ENCODE measurements at places on chromosomes 7 and 10.

- no peak for DNase-seq
Measured at GRCh38 chr7:149194799-149195179, 557 bp upstream of the ZNF282 start.

DNA sequence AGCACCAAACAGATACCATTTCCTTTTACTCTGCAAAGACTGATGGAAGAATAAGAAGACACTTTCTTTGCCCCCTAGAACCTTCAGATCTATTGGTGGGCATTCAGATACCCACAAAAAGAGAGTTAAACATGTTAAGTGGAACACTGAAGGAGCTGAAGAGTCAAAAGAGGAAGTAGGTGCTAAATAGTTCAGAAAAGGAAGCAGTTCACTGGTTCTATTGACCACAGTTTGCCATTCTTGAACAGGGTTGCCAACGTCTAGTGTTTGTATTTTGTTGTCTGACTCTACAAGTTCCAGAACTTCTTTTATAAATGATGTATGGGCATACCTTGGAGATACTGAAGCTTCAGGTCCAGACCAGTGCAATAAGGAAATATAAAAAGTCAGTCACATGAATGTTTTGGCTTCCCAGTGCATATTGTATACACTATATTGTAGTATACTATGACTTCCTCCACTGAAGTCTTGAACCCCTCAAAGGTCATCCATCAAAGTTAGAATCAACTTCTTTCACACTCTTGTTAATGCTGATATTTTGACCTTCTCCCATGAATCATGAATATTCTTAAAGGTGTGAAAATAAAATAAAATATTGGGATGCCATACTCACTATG lies 47.5 kb upstream of the AGR3 start:
- no peak for DNase-seq

DNA sequence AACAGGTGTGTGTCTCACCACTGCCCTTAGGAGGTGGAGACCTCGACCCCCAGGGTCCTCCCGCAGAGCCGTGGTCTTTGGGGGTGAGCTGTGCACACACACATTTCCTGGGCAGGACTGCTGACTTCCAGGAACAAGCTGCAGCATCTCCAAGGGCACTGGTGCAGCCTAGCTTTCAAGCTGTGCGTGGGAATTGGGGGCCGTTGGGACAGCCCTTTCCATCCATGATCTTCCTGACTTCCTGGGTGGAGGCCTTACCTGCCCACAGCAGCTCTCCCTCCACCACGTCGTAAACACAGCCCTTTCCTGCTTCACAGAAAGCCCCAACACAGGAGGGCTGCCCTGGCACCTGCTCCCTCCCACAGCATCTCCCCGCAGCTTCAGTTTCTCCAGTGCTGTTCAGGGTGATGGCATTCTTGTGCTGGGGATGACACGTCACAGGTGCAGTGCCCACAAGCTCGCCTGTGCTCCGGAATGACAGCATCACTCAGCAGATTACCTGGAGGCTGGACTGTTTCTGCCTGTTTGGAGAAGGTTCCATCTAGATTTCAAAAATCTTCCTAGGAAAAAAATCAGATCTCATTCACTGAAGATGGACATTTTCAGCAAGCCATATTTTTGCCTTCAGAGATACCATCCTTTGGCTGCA lies 208.0 kb upstream of the PPP2R2D start:
- no peak for DNase-seq

DNA sequence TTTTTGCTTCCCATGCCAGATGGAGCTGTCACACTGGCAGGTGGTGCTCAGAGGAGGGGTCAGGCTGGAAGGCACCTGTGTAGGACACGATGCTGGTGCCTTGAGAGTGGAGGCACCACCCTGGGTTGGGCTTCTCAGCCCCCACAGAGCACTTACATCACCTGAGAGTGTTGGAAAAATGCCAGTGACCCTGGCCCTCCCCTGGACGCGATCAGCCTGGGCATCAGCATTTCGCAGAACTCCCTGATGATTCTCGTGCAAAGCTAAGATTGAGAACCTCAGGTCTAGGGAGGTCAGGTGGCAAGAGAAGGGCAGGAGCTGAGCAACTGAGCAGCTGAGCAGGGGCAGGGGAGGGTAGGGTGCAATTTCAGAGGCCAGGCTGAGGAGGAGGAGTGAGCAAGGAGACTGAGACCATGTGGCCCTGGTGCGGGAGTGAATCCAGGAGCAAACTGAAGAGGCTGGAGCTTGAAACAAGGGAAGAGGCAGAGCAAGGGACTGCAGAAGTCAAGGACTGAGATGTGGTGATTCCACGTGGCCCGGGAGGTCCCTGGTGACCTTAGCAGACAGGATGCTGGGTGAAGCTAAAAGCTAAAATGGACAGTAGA lies 24.7 kb upstream of the GRID1 start:
- no peak for DNase-seq

GRCh38 chr7:129782818-129783583 lies 169.8 kb downstream of the UBE2H start:
- DNase-seq = no peak

GRCh38 chr7:55469721-55470120 lies 102.6 kb downstream of the VOPP1 start:
- DNase-seq = no peak

DNA sequence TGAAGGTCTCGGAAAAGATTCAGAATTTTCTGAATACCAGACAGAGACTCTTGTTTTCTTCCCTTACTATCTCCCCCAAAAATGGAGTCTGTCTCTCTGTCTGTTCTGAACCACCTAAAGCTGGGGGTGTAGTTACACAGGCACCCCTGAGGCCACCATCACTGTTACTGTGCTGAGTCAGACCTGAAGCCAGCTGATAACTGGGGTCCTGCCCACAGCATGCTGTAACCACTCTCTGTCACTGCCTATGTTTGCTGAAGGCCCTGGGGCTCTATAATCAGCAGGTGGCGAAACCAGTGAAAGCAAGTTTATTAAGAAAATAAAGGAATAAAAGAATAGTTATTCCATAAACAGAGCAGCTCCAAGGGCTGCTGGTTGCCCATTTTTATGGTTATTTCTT lies 575.2 kb upstream of the POT1 start:
- no peak for DNase-seq

DNA sequence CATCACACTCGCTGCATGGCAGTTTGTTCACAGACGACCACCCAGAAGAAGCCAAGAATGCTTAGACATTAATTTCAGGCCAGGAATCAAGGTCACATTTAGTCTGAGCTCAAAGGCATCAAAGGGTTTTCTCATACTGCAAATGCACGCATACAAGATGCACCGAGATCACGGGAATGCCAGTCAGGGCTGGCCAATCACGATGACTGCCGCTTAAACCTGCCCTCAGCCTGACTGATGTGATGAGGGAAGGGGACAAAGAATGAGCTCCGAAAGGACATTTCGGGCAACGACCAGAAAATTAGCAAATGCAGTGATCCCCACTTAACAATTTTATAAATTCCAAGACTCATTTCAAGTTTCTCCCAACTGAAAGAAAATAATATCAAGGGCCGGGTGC lies 20.2 kb downstream of the CTBP2 start:
- DNase-seq = no peak

GRCh38 chr10:62573929-62574328 lies 199.8 kb downstream of the ZNF365 start:
- DNase-seq = no peak

- DNase-seq = no peak
Measured at GRCh38 chr7:43307522-43307921, 195.1 kb downstream of the HECW1 start.

GRCh38 chr10:130567011-130567410 lies 430.8 kb downstream of the GLRX3 start:
- no peak for DNase-seq

DNA sequence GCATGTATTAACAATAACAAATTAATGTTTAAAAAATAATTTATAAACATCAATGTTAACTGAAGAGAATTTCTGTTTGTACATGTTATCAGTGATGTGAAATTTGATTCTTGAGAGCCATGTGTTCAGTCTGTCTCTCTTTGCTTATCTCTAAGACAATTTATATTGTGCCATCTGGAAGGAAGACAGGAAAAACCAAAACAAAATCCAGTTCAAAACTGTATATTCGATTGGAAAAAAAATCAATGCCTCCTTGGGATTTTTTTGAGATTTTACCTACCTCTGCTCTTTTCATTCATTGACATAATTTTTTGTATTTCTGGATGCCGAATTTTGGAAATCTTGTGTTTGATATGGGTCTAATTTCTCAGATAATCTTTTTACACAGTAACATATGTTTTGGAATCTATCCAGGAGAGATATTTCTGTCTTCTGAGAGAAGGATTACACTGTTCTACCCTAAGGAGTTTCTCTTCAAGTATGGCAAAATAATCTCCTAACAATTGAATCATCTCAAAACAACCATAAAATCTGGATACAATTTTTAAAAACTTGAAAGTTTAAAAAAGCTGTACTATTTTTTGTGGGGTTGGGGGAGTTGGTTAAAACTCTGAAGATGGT lies 311.9 kb upstream of the GNAI1 start:
- DNase-seq = no peak

GRCh38 chr10:63558132-63558784 lies 37.1 kb downstream of the REEP3 start:
- no peak for DNase-seq

DNA sequence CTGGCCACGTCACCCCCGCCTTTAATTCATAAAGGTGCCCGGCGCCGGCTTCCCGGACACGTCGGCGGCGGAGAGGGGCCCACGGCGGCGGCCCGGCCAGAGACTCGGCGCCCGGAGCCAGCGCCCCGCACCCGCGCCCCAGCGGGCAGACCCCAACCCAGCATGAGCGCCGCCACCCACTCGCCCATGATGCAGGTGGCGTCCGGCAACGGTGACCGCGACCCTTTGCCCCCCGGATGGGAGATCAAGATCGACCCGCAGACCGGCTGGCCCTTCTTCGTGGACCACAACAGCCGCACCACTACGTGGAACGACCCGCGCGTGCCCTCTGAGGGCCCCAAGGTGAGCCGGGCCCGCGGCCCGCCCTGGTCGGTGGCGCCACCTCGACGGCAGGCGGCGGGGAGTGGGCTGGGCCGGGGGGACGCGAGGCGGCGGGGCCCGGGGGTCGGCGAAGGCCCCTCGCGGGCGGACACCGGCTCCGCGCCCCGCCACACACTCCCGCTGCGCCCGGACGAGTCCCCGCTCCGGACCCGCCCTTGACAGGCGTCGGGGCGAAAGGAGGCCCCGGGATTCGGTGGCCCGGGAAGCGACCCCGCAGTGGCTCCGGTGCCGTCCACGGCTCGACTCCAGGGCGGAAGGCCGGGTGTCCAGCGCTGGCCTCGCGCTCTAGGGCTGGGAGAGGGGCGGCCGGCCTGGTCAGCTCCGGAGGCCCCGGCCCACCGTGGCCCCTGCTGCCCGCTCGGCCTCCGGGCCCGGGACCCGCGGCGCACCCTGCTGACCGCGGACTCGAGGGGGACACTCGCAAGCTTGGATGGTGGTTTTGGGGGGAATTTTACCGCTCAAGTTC lies 557 bp downstream of the BAG3 start:
- peak; percentile 44 for DNase-seq

DNA sequence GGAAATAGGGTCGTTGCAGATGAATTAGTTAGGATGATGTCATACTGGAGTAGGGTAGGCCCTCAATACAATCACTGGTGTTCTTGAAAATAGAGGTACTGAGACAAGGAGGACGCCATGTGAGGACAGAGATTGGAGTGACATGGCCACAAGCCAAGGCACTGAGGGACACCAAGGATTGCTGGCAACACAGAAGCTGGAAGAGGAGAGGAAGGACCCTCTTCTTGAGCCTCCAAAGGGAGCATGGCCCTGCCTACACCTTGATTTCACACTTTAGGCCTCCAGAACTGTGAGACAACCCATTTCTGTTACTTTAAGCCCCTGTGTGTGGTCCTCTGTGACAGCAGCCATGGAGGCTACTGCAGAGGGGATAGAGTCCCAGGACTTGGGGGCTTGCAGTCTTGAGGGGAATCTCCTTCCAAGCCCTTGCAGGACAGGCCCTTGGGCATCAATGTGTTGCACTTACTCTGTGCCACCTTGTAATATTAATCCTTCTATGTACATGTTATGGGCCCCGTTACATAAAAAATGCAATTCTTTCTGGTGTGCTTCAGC lies 3.7 kb upstream of the AOC1 start:
- DNase-seq = no peak

- no peak for DNase-seq
Measured at GRCh38 chr7:50264908-50265307, 39.6 kb upstream of the IKZF1 start.

- no peak for DNase-seq
Measured at GRCh38 chr10:115773832-115774231, 499.2 kb downstream of the GFRA1 start.

DNA sequence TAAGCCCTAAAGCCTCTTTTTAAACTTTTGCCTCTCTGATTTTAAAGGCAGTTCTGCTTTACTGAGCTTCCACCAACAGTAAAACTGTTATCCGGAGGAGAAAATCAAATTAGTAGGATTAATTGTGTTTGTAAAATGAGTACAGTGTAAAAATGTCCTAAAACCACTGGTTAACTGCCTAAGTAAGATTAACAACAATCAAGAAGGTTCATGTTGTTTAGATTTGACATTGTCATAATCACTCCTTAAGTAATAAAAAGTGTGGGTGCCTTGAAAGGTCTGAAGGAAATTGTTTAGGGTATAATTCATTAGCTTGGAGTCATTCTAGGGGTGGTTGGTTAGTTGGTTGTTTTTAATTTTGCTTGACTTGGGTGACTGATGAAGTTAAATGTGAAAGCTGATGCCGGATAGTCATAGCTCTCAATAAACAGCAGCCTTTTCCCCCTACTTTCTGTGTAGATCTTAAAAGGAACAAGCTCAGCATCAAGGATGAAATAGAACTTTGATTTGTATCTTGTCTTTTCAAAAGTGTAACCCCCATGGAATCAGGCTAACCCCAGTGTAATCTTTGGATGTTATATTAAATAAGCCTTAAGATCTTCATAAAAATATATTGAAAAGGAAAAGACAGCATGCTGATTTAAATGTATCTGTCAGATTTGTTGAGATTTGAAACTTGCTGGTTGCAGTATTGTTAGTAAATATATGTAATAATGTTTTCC lies 148.3 kb downstream of the ARID5B start:
- peak; percentile 47 for DNase-seq

- no peak for DNase-seq
Measured at GRCh38 chr10:62461120-62461519, 87.0 kb downstream of the ZNF365 start.

- DNase-seq = peak; percentile 91
Measured at GRCh38 chr10:100009793-100010676, at the start of gene DNMBP. Gene DNMBP, minus strand, starts transcription at chr10:100009947. Its CDS starts 37,823 bp downstream, at chr10:99972124.

- no peak for DNase-seq
Measured at GRCh38 chr10:71421075-71421434, 24.3 kb downstream of the CDH23 start.

- no peak for DNase-seq
Measured at GRCh38 chr10:50232261-50232639, 19.1 kb downstream of the ASAH2 start.

- peak; percentile 87 for DNase-seq
Measured at GRCh38 chr10:109889867-109890266, 33.4 kb downstream of the XPNPEP1 start.

- peak; percentile 25 for DNase-seq
Measured at GRCh38 chr7:14894826-14895225, 7.7 kb downstream of the DGKB start.

- DNase-seq = no peak
Measured at GRCh38 chr10:132484922-132485321, 52.7 kb upstream of the INPP5A start.

DNA sequence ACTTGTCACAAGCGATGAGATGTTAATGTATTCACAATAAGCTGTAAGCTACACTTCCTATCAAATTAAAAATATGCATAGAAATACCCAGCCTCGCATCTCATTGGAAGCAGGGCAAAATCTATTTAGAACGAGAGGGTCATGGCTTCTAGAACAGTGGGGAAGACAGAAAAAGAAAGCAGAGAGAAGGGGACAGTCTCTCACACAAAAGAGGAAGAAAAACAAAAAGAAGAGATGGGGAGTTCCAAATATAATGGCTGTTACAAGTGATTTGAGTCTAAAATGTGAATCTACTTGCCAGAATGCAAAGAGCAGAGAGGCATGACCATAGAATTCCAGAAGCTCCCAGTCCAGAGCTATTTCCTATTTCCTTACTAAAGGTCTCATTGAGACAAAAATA lies 13.8 kb downstream of the LRRN3 start:
- DNase-seq = no peak

Data from dermis blood vessel endothelial cell (primary cell).